ENCODE measurements at places on chromosomes 5 and 9.

DNA sequence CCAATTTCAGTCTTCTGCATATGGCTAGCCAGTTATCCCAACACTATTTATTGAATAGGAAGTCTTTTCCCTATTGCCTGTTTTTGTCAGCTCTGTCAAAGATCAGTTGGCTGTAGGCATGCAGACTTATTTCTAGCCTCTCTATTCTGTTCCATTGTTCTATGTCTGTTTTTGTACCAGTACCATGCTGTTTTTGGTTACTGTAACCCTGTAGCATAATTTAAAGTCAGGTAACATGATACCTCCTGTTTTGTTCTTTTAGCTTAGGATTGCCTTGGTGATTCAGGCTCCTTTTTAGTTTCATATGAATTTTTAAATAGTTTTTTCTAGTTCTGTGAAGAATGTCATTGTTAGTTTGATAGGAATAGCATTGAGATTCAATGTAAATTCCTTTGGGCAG, 104.9 kb upstream of the SLCO6A1 start:
- no peak for DNase-seq

GRCh38 chr5:107464416-107464815, 206.3 kb downstream of the EFNA5 start:
- DNase-seq, result no peak

DNA sequence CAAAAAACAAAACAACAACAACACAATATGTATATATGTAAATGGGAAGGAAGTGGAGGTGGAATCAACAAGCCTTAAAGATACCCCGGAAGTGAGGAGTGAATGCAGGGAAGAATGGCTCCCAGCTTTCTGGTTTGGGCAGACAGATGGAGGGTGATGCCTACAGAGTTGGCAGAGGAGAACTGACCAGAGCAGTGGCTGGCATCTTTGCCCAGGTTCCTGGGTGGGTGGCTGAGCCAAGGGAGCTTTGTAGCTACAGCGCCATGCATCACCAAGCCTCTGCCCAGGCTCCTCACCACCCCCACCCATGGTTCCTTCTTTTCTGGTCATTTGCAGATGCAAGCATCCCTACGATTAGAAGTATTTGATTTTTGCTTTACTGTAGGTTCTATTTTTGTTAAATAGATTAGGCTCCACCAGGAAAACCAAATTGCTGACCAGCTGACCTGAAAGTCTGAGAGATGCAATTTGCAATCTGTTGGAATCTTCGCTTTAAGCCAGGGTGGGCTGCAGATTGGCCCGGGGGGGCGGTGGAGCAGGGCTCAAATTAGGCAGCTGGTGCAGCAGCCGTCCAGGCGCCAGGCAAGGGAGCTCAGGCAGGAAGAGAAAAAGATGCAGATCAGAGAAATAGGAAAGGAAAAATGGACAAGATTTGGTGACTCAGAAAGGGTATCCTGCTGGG, 163.3 kb upstream of the TBC1D2 start:
- DNase-seq, result no peak

GRCh38 chr5:96176022-96176421, 214.4 kb upstream of the ELL2 start:
- peak; percentile 55 for DNase-seq

- no peak for DNase-seq
Observed at GRCh38 chr9:89440548-89440947, 57.4 kb downstream of the SEMA4D start.

GRCh38 chr5:130541617-130542221, 623.3 kb downstream of the HINT1 start:
- peak; percentile 86 for DNase-seq

DNA sequence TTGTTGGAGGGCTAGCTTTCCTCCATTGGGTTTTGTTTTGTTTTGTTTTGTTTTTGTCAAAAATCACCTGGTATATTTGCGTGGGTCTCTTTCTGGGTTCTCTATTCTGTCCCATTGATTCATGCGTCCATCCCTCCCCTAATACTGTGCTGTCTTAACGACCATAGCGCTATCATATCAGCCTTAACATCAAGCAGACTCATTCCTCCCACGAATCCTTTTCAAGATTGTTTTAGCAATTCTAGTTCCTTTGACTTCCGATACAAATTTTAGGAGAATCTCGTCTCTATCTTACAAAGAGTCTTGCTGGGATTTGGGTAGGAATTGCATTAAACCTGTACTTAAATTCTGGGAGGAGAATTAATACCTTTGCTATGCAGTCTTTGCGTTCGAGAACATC, 31.1 kb upstream of the RNF130 start:
- no peak for DNase-seq

DNA sequence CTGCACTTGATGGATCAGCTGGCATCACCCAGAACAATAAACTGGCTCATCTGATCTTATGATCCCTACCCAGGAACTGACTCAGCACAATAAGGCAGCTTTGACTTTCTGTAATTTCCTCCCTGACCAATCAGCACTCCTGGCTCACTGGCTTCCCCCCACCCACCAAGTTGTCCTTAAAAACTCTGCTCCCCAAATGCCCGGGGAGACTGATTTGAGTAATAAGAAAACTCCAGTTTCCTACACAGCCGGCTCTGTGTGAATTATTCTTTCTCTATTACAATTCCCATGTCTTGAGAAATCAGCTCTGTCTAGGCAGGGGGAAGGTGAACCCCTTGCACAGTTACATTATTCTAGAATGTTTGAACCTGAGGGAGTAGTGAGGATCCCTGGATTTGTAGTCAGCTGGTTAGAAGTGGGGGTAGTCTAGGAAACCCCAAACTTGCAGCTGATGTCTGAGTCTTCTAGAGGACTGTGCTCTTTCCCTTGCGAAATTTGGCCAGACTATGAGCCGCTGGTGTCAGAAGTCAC, 111.7 kb upstream of the NEK6 start:
- DNase-seq, result no peak

DNA sequence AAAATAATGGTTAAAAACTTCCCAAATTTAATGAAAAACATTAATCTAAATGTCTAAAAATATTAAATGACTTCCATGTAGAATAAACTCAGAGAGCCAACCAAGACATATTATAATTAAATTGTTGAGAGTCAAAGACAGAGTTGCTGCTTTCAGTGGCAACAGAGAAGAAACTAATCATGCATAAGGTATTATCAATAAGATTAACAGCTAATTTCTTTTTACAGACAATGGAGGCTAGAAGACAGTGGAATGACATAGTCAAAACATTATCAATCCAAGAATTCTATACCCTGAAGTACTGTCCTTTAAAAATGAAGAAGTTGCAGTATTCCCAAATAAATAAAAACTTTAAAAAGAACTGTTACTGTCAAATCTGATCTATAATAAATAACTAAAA, 268.7 kb downstream of the IRX2 start:
- DNase-seq, result no peak

GRCh38 chr5:172207511-172207910, 13.5 kb downstream of the EFCAB9 start:
- no peak for DNase-seq

DNA sequence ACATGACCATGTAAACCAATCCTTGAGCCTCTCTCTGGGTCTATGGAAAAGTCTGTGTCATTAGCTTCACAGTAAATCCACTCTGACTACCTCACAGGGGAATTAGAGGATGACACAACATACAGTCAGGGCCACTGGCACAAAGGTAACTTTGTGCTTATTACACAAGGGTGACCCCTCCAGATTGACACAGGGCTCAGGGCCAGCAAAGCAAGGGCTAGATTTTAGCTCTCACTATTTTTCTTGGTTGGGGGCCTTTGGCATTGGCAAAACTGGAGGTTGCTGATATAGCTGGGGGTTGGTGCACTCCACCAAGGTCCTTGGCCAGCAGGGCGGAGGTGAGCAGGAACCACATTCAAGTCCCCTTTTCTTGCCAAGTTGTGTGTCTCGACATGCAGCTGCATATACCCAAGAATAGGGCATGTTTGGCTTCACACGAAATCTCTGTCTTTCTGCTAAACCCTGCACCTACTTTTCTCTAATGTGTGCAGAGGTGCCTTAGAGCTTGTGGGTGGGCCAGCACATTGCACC, 15.2 kb upstream of the OSMR start:
- no peak for DNase-seq

- DNase-seq, result no peak
Observed at GRCh38 chr5:62707131-62707530, 128.5 kb downstream of the LRRC70 start.

DNA sequence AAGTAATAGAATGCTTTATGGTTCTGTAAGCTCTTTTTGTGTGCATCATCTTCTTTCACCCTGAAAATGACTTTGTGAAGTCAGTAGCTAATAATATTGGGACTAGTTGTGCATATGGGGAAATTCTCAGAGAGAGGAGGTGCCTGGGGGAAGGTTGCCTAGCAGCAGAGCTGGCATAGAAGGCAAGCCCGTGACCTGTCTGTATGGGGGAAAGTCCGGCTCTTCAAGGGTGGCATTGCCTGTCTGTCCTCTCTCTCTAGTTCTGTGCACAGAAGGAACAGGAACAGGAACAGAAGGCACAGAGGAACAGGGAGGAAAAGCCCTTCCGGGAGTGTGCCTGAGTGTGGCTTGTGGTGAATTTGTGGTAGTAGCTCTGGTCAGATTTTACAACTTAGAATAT, 33.1 kb downstream of the SH3GL2 start:
- DNase-seq, result no peak

GRCh38 chr5:94793113-94793815, 174.8 kb downstream of the SLF1 start:
- no peak for DNase-seq

GRCh38 chr9:133323991-133324703, 11.8 kb downstream of the SURF6 start:
- DNase-seq, result no peak

DNA sequence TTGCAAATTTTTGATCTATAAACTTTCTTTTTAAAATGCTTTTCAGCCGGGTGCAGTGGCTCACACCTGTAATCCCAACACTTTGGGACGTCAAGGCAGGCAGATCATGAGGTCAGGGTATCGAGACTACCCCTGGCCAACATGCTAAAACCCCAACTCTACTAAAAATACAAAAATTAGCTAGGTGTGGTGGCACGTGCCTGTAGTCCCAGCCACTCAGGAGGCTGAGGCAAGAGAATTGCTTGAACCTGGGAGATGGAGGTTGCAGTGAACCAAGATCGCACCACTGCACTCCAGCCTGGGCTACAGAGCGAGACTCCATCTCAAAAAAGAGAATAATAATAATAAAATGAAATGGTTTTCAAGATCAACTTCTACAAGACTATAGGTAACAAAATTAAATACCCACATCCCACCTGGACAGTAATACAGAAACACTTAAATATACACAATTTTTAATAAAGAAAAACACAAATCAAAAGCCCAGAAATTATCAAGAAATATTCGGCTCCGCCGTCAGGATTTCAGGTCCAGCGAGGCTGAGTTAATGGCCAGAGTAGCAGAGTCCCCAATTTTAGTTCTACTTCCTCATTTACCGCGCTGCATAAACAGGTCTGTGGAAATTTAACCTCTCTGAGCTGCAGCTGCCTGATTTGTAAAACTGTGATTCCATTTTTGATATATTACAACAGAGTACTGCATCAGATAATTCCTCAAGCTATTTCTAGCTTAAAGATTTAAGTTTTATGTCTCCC, 4.0 kb downstream of the TUT7 start:
- DNase-seq, result no peak

- DNase-seq, result no peak
Observed at GRCh38 chr5:62182802-62183201, 123.2 kb upstream of the KIF2A start.

GRCh38 chr5:103598997-103599566, 36.5 kb upstream of the NUDT12 start:
- no peak for DNase-seq

DNA sequence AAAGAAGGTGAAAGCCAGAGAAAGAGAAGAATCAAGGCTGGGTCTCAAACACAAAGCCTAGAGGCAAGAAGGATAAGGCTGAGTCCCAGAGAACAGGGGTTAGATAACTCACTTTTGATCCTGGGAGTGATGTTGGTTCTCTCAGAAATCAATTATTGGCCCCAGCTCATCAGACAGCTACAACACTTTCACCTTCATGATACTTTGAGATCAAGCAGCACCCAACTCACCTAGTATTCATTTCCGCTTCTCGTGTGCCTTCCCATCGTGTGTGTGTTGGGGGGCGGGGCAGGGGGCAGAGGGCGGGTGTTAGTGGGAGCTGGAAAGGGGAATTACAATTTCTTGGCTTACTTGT, 92.2 kb upstream of the RAD23B start:
- DNase-seq, result no peak

DNA sequence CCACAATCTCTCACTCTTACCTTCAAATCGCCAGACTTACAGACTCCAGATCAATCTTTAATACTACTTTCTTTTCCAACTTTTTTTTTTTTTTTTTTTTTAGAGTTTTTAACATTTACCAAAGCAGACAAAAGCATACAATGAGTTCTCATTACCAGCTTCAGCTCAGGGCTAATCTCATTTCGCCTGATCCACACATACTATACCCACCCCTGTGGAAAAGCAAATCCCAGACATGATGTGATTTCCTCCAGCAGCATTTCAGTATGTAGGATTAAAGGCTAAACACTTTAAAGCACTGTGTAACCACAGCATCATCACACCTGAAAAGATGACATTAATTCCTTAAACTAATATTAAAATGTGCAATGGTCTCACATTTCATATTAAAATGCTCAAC, 138.8 kb upstream of the RETREG1 start:
- DNase-seq, result no peak

DNA sequence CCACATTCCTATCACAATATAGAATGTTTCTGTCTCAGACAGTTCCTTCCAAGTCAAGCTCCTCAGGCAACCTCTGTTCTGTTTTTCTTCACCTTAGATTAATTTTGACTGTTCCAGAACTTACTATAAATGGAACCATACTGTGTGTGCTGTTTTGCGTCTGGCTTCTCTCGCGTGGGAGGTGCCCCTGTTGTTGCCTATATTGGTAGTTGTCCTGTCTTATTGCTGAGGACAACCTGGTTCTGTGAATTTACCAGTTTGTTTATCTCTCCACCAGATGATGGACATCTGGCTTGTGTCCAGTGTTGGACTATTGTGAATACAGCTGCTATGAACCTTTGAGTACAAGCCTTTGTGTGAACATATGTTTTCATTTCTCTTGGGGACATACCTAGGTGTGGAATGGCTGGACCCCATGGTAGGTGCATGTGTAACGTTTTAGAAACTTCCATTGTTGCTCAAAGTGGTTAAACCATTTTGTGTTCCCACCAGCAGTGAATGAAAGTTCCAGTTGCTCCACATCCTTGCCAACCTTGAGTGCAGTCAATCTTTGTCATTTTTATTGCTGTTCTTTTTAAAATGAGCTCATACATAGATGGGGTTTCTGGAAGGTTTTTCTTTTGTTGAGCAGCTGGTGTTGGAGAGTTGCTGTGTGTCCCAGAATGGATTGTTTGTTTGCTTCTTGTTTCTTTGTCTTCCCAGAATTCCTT, 18.1 kb downstream of the HMCN2 start:
- no peak for DNase-seq

GRCh38 chr5:129991780-129992179, 87.5 kb downstream of the CHSY3 start:
- DNase-seq, result peak; percentile 53

GRCh38 chr9:120310035-120310434, 269.9 kb downstream of the CDK5RAP2 start:
- DNase-seq, result no peak

- no peak for DNase-seq
Observed at GRCh38 chr5:110109667-110110066, 419.9 kb downstream of the MAN2A1 start.
